Smooth muscle cell of trachea (primary cell): ENCODE measurements at places on chromosomes 1 and 21. TPM values are rescaled to one million over a fixed set of nuclear protein-coding genes. Genes with fewer than 3 reads are reported as not detected.

OR2T11 gene
- total RNA-seq, result not detected in 2 replicates

TRIM62 gene
- 2.8 and 3.3 TPM in 2 replicates for total RNA-seq

S100A7A gene
- total RNA-seq, result not detected in 2 replicates

KRTAP11-1 gene
- not detected in 2 replicates for total RNA-seq

KCNJ9 gene
- total RNA-seq, result under 0.01 TPM in 1 of 2 replicates, not detected in the other
